ENCODE measurements at places on chromosomes 3 and 15. TPM values are rescaled to one million over a fixed set of nuclear protein-coding genes. Genes with fewer than 3 reads are reported as not detected.

CPLX3 gene
- not detected for total RNA-seq

GPR149 gene
- not detected for total RNA-seq

MCTP2 gene
- total RNA-seq: 32.9 TPM

CTXN2 gene
- not detected for total RNA-seq

SSUH2 gene
- not detected for total RNA-seq

SLC12A1 gene
- not detected for total RNA-seq

FBXL22 gene
- 2.8 TPM for total RNA-seq

LARP6 gene
- 105 TPM for total RNA-seq

HTR3E gene
- total RNA-seq: not detected

THBS1 gene
- total RNA-seq: 690 TPM

GOLGA8J gene
- total RNA-seq: 0.44 TPM

GRK7 gene
- 0.46 TPM for total RNA-seq

KNG1 gene
- total RNA-seq: not detected

SLC12A8 gene
- total RNA-seq: 8.7 TPM

ZMYND10 gene
- total RNA-seq: 2.1 TPM

CHRM5 gene
- total RNA-seq: not detected

ARPP21 gene
- not detected for total RNA-seq

CKMT1A gene
- 1.1 TPM for total RNA-seq

SH3GL3 gene
- not detected for total RNA-seq

APPL1 gene
- total RNA-seq: 58.8 TPM

PLA1A gene
- 7.8 TPM for total RNA-seq

SERPINI2 gene
- not detected for total RNA-seq

DNAH12 gene
- 0.31 TPM for total RNA-seq

CCR9 gene
- total RNA-seq: not detected

HEXA gene
- total RNA-seq: 78.3 TPM

CSTA gene
- 6.7 TPM for total RNA-seq

SLC51A gene
- not detected for total RNA-seq

LDHAL6B gene
- not detected for total RNA-seq

DISP2 gene
- total RNA-seq: under 0.01 TPM

CCR8 gene
- total RNA-seq: not detected

MFGE8 gene
- total RNA-seq: 400 TPM

C3orf80 gene
- 0.95 TPM for total RNA-seq

GRAMD1C gene
- 7.3 TPM for total RNA-seq

ANKUB1 gene
- total RNA-seq: not detected

Measured in omental fat pad (tissue), 4 donors.